Posterior vena cava (tissue), 2 donors: ENCODE measurements at places on chromosomes 3 and 15. TPM values are rescaled to one million over a fixed set of nuclear protein-coding genes. Genes with fewer than 3 reads are reported as not detected.
A peak's percentile ranks its signal among the peaks of the same experiment; 100 is the strongest.

Gene TRIM42
- not detected for total RNA-seq

- peak; percentile 82 for DNase-seq
Measured at GRCh38 chr15:99105514-99106341, 848 bp downstream of the SYNM start.

Gene ATP8B4
- total RNA-seq, result 13.8 TPM

DNA sequence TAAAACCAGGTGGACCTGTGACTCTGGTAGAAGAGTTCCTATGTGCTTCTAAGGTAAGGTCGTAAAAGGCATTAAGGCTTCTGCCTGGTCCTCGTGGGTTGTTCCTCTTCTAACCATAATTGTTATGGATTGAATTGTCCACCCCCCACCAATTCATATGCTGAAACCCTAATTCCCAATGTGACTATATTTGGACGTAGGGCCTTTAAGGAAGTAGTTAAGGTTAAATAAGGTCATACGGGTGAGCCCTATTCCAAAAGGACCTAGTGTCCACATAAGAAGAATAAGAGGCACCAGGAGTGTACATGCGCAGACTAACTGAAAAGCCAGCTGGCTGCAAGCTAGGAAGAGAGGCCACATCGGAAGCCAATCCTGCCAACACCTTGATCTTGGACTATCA is 1.9 kb downstream of the ADPGK start:
- no peak for DNase-seq

GRCh38 chr3:126031981-126032471 is 51.9 kb downstream of the SLC41A3 start:
- DNase-seq, result peak; percentile 70
